Stimulated activated CD4-positive, alpha-beta T cell treated with anti-CD3 and anti-CD28 coated beads, Interleukin-1b, Interleukin-23, amount 100 ng/mL, for 48 hours (primary cell): ENCODE measurements at places on chromosomes 11 and 22.

DNA sequence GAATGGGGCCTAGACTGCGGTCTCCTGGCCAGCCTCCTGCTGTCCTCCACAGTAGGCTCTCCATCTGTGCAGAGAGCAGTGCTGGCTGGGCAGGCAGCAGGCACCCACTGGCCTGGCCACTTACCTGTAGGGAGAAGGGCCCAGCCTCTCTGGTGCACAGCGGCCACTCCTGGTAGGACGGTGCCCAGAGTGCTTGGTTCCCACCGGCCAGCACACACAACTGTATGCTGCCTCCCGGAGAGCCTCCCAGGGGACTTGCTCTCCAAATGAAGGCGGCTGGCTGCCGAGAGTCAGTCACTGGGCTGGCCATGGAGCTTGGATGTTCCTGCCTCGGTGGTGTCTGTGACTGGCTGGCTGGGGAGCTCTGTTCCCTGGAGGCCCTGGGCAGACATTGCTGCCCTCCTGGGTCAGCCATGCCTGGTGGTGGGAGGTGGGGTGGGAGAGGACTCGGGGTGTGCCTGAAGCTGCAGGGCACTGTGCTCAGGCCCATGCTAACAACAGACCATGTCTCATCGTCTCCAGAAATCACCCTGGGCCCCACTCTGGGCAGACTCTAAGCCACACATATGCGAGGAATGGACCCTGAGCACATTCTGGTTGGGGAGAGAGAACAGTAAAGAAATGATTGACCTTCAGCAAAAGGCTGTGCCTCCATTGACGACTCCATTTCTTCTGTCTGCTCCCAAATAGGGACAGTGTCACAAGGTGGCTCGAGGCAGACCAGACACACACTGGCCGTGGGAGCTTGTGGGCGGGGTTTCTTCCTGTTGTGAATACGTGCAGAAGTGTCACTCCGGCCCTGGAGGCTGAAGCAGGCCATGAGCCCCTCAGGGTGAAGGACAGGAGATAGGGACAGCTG lies 350.8 kb downstream of the TBC1D22A start:
- DNase-seq, result no peak

GRCh38 chr11:43316451-43316850 lies 4.7 kb downstream of the API5 start:
- DNase-seq, result peak; percentile 25

GRCh38 chr22:21710156-21710555 lies 25.4 kb downstream of the YPEL1 start:
- no peak for DNase-seq

DNA sequence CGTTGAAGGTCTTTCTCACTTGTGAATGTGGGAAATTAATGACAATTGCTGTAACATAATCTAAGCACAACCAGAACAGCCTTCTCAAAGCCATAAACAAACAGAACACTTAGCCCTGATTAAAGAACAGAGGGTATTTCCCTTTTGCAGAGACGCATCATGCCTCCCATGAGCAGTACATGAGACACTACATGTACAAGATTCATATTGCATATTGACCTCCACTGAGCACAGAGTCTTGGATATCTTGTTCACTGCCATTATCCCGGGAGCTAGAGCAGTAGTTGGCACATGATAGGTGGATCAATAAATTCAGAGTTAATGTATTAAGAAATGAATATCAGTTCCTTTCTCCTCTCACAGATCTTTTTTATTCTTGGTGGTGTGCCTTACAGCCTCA lies 1194.3 kb upstream of the TENM4 start:
- no peak for DNase-seq

- no peak for DNase-seq
These were observed at the start of gene ABCC8 for GRCh38 chr11:17476317-17477083. Gene ABCC8, minus strand, starts transcription at chr11:17476845. Its CDS starts 69 bp downstream, at chr11:17476776.

DNA sequence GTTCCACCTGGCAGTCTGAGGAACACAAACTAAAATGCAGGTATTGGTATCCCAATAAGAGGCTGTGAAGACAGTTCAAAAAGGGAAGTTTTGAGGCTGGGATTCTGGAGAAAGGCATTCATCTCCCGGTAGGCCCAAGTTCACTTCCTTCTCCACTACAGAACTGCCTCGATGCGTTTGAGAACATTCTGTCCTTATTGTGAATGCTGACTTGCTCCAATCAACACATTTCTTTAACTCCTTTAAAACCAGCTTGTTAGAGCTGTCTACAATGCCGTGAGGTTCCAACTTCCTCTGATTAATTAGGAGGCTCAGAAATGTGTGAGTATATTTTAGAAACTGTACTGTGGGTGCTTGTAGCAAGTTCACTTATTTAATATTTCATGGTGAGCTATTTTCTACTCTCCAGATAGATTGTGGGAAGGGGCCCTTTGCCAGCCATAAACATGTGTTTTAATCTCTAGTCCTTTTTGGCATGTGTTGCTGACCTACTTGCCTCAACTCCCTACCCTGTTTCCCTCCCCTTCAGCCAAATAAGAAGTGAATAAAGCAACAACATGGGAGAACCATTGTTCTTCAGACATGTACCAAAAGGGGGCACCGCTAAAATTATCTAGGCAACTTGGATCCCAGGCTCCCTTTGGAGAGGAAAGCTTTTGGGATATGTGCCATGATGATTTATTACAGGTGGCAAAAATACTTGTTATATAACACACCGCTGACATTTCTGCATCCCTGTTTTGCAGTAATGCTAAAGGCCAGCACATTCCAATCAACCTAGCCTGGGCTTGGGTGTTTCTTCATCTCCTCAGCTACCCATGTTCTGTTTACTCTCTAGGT lies 245.6 kb downstream of the BLID start:
- no peak for DNase-seq

DNA sequence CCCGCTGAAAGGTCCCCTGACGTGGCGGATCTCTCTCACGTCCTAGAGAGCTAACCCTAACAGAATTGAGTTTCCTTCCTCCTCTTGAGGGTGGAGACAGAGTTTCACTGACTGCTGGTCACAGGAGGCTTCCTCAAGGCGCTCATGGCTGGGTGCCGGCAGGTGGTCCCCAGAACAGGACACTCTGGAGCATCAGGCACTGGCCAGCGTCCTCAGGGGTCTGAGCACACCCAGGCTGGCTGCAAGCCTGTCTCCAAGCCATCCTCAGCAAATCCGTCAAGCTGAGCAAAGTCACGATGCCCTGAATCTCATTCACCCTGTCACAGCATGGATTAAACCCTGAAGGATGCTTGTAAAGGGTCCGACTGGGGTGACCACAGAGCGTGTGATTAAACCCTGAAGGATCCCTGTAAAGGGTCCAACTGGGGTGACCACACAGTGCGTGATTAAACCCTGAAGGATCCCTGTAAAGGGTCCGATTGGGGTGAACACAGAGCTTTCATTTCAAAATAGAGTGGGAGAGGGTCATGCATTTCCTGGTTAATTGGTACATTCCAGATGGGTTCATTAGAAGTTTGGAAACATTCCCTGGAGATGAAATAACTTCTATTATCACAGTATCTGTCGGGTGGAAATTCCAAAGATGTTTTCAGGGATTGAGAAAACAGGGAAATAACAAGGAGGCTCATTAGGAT lies 473.0 kb downstream of the BRD1 start:
- no peak for DNase-seq
